ENCODE measurements at places on chromosomes 5 and 9.

GRCh38 chr9:4463824-4464223 lies 26.4 kb upstream of the SLC1A1 start:
- no peak for DNase-seq

GRCh38 chr9:71758785-71759184 lies 9.5 kb downstream of the CEMIP2 start:
- peak; percentile 53 for DNase-seq

DNA sequence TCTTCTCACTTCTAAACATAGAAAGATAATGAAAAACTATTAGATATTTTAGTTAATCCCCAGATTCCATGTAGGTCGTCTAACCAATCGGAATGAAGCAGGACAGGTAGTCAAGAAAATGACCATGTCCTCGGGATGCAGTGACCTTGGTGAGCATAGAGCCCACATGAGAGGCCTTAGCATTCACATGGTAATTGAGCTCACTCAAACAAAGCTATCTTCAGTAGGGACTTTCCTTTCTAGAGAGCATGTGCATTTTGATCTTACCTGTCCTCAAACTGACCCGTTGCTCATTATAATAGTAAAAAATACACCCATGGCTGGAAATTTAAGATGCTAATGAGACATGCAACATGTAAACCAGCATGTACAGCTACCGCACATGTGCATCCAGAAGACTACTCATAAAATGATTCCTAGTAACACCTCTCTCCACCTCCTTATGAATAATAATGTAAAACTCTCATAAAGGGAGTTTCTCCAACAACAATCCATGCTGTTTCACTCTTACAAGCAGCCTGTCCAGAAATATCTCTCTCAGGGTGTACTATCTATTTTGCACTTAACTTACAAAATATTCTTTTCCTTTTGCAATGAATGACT lies 274.0 kb upstream of the CDH9 start:
- no peak for DNase-seq

DNA sequence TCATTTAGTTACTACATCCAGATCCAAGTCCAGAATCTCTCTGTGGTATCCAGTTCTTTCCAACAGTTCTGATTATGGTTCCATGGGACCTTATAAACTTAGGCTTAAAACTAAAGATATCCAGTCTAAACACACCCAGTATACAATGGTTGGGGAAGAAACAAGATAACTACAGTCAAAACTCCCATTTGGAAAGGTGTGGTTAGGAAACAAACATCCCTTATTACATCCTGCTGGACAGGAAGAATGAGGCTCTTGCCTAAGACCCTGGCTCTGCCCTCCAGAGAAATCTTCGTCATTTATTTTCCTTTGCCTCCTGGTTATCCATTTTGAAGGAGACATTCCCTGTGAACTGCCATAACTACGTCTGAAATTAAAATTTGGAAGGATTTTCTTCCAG lies 64.6 kb upstream of the EPB41L4A start:
- DNase-seq: no peak

- DNase-seq: no peak
These were observed 366.9 kb upstream of the ZNF608 start for GRCh38 chr5:125113328-125113727.

DNA sequence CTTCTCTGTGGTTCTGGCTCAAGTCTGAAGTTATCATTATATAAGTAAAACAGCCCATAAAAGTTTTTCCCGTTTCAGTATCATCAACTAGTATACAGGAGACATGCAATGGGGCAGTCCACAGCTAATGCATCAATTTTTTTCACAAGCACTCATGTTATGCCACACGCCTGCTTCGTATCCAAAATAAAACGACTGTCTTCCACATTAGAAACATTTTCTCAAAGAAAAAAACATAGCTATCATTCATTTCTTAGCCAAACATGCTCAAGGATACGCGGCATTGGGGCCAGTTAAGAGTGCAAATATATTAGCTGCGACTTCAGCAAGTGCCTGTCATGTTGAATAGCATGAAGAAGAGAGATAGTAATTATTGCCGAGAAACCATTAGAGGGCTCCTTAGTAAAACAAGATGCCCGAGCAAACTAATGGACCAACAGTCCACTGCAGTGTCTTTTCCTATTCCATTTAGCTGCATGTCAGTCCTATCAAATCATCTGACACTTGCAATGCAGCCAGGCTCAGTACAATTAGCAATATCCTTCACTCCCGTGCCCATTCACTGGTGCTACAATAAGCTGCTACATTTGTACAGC lies 68.5 kb downstream of the BNC2 start:
- DNase-seq: no peak

DNA sequence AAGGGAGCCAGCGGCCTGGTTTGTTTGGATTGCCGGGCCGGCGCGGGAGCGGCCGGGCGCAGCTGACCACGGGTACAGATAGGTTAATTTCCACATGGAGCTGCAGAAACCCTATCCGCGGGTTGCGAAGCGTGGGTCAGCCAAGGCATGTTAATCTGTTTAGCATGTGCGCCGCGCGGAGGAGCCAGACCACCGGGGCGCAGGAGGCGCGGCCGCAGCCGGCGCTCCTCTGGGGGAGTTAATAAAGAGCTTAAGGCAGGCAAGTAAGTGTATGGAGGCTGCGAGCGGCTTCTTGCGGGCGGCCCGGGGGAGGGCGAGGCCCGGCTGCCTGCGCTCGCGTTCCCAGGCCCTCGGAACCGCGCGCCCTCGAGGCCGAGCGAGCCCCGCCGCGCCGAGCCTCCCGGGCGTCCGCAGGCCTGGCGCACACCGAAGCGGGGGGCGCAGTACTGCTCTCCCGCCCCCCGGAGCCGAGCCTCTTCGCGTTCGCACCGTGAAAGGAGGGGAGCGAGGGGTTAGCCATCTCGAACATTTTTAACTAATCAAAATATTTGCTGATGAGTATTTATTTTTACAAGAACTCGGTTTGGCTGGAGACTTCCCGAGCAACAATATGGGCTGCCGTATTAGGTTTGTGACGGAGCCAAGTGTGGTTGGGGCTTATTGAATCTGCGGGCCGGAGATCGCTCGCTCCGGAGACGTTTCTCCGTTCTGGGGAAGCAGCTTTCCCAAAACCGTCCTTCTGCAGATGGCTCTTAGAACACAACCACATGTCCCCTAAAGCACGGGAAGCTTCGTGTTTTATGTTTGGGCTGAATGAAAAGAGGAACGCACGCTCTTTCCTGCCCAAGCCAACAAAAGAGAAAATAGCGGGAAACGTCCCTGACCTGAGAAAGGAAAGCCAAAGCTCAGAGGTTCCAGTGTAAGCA lies 28.8 kb downstream of the FOXD1 start:
- no peak for DNase-seq

DNA sequence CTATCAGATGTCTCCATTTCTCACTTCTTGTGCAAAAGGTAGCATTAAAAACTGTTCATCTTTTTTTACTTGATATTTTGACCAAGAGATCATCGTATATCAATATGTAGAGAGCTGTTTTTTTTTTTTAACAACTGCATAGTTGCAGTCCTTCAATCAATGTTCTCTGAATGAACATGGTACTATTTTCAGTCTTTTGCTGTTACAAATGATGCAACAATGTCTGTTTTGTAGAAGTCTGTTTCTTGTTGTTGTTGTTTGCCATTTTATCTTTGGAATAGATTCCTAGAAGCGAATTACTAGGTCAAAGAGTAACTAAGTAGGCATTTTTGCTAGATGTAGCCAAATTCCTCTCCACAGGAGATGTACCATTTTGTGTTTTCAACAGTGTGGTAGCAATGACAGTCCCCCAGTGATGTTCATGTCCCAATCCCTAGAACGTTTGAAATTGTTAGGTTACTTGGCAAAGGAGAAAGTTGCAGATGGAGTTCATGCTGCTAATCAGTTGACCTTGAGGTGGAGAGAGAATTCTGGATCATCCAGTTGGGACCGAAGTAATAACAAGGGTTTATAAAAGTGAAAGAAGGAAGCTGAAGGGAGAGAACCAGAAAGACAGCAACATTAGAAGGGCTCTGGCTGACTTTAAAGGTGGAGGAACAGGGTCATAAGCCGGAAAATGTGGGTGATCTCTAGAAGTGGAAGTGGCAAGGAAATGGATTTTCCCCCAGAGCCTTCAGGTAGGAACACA lies 6.3 kb downstream of the MTREX start:
- DNase-seq: no peak

- DNase-seq: peak; percentile 86
These were observed 49.0 kb downstream of the STOM start for GRCh38 chr9:121321016-121321503.

GRCh38 chr5:77277759-77278158 lies 67.3 kb downstream of the PDE8B start:
- no peak for DNase-seq

- DNase-seq: no peak
These were observed 38.0 kb upstream of the TRPC7 start for GRCh38 chr5:136403346-136403745.

DNA sequence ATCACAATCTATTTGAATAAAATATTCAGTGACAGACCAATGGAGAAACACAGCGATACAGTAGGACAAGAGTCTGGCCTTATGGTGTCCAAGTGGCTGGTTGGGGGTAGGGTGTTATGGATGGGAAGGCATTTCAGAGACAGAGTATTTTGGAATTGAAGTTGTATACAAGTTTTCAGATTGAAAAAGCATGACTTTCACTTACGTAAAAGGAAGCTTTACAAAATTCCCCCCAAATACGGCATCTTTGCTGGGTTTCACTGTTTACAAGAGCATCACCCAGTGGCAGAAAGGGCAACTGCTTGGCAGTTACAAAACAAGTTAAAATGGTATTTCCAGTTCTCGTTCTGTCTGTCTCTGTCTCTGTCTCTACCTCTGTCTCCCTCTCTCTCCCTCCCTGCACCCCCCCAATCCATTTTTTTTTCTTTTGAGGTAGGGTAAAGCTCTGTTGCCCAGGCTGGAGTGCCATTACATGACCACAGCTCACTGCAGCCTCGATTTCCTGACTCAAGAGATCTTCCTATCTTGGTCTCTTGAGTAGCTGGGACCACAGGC lies 86.2 kb downstream of the PTPN3 start:
- DNase-seq: peak; percentile 64

DNA sequence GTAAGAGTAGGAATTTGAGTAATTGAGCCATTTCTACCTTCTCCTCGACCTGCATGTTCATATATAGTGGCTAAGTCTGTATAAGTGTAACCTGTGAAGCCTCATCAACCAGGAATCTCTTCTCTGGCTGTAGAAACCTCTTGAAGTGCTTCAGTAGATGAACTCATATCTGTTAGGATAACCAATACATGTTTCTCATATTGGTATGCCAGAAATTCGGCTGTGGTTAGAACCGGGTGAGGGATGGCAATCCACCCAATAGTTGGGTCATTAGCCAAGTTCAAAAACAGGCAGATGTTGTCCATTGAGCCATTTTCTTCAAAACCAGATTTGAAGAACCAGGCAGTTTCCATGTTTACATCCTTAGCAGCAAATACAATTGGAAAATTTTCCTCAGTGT lies 28.9 kb upstream of the GSN start:
- no peak for DNase-seq

- no peak for DNase-seq
These were observed 164.4 kb upstream of the ITGA1 start for GRCh38 chr5:52623291-52623690.

- peak; percentile 38 for DNase-seq
These were observed at the start of gene CKMT2 for GRCh38 chr5:81233080-81233634. CKMT2 (plus strand) TSS chr5:81233322; CDS start chr5:81251133, 17,811 bp downstream.

- DNase-seq: no peak
These were observed 51.9 kb downstream of the COL27A1 start for GRCh38 chr9:114207034-114207810.

DNA sequence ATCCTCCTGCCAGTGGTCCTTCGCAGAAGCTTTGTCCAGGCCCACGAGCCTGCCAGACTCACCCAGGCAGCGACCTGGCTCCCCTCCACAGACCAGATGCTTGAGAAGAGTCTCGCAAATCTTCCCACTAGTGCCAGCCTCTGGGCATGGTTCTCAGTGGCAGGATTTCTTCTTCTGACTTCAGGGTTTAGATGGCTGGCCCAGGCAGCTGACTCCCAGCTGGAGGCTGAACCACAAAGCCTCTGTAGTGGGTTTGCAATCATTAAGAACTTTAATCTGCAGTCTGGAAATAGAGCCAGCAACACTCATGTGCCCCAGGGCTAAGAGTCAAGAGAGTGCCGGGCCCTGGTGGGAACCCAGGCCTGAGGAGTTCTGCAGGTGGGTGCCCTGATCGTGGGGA lies 90.6 kb upstream of the ICE1 start:
- DNase-seq: no peak

DNA sequence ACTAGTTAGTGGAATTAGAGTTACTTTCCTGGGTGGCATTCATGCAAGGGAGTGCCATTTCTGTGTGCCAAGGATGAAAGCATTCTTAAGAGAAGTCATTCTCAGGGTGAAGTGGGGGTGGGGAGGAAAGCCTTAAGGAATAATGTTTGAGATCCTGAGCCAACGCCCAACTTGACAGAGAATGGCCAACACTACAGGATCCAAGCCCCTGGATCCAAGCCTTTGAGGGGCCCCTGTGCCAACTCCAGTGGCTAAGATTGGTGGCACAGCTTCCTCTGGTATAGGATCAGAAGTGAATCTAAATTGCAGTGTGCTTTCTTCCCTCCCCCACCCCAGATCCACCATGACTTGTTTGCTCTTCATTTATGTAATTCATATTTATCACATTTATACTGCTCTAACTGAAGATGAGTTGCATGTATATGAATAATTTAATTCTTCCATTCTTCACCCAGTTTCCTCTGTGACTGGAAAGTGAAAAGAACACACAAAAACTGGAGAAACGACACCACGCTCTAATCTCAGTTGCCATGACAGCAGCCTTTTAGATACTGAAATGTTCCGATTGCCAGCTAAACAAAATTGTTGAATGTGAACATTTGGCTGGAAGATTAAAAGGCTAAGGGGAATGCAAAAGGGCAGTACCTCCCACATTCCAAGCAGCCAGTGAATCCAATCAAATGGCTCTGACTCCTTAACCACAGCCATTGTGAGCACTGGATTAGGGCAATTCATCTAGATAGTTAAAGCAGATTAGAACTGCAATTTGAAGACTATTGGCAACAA lies 4.5 kb downstream of the ZNF608 start:
- DNase-seq: no peak

Data from hematopoietic multipotent progenitor cell treated with erythropoietin and hydrocortisone succinate and interleukin-3 and kit ligand, for 4 days (in vitro differentiated cells).